ENCODE measurements at places on chromosomes 1 and 21.
A peak's percentile ranks its signal among the peaks of the same experiment; 100 is the strongest.

DNA sequence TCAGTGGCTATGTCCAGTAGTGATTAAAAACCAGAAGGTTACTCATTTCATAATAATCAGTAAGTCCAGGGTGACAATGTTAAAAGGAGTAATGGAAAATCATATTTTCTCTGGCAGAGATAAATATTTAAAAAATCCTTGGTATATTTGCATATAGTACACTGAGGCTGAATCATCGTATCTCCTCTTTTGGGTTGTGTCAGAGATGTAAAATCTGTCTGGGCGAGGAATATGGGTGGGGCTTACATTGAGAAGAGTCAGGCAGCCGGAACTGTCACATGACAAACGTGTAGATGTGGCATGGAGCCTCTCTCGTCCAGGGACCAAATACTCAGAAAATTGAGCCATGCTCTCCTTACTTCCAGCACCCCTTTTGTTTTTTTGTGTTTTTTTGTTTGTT lies 120.9 kb downstream of the FMN2 start:
- peak; percentile 35 for DNase-seq

- no peak for DNase-seq
Measured at GRCh38 chr1:180888870-180889269, 23.8 kb upstream of the KIAA1614 start.

DNA sequence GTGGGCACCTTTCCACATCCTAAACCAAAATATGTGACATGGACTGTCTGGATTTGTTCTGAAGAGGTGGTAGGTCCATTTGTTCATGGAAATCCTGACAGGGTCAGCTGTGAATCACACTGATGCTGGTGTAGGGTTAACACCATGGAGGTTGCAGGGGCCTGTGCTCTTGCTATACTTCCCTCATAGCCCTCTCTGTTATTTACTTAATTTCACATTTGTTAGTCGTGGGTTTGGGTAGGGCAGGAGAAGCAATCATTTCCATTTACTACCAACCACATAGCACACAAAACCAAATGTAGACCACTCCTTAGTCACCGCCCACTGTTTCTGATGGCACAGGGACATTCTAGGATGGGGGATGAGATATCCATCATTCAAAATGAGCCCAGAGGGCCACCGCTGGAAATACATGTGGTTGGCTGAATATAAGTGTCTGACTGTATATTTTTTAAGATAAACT lies 61.8 kb upstream of the POU2F1 start:
- DNase-seq = no peak

- DNase-seq = no peak
Measured at GRCh38 chr1:5554111-5554510, 438.1 kb downstream of the NPHP4 start.

GRCh38 chr1:47575855-47576757 lies 138.3 kb downstream of the FOXD2 start:
- peak; percentile 78 for DNase-seq

GRCh38 chr1:186330758-186331157 lies 44.3 kb downstream of the TPR start:
- no peak for DNase-seq

GRCh38 chr1:244445320-244446181 lies 6.2 kb downstream of the ADSS2 start:
- DNase-seq = peak; percentile 22

DNA sequence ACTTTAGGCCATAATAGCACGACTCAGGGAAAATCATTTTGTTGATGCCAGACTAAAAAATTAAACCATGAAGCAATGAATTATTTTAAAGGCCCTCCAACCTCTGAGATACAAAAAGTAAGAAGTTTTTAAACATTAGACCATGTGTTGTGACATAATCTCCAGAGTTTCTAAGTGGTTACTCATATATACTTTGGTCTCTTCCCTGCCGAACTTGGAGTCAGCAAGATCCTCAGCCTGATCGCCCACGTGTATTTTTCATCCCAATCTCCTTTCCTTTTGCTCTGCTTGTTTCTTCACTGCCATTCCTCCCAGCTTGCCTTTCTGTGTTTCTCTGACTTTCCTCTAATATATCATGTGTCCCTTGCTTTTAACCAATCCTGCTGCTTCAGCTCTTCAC lies 3.8 kb downstream of the ARV1 start:
- DNase-seq = peak; percentile 63

- no peak for DNase-seq
Measured at GRCh38 chr1:56644919-56645676, at the start of gene PRKAA2. PRKAA2 (plus strand) TSS chr1:56645314; CDS start chr1:56645388, 74 bp downstream.

GRCh38 chr1:65688848-65689247 lies 103.8 kb upstream of the PDE4B start:
- DNase-seq = no peak

DNA sequence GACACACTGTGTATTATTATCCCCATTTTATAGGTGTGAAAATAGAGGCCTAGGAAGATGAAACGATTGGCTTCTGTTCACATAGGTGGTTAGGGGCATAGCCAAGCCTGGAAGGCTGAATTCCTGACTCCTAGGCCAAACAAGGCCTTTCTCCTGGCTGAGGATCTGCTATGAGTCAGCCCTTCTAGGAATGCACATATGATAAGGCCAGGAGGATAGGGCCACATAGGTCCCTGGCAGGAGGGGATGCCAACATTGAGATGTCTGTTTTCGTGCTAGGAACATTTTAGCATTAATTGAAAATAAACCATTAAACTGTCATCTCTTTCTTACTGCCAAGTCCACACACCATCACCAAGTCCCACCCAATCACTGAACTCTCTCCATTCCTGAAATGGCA lies 9.2 kb downstream of the CSMD2 start:
- no peak for DNase-seq

- DNase-seq = peak; percentile 41
Measured at GRCh38 chr1:226723657-226724532, 15.2 kb downstream of the ITPKB start.

GRCh38 chr1:115782571-115783281 lies 14.2 kb upstream of the CASQ2 start:
- DNase-seq = peak; percentile 92

DNA sequence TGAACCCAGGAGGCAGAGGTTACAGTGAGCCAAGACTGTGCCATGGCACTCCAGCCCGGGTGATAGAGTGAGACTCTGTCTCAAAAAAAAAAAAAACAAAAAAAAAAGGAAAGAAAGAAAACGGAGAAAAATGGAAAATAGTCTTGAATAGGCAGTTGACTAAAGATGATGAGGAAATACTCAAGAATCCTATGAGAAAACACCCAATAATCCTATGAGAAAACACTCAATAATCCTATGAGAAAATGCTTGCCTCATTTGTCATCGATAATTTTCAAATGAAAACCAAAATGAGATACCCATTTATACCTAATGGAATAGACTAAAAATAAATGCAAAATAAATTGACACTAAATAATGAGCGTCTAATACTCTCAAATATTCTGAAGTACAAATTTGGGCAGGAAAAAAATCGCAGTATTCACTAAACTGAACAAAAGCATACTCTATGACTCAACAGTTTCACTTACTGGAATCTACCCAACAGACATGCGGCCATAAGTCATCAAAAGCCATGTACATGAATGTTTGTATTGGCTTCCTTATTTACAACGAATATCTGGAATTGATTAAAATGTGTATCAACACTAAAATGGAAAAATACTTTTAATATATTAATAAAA lies 733.9 kb upstream of the CHRM3 start:
- DNase-seq = peak; percentile 82

- DNase-seq = peak; percentile 62
Measured at GRCh38 chr1:42822800-42823392, 5.7 kb upstream of the SVBP start.

DNA sequence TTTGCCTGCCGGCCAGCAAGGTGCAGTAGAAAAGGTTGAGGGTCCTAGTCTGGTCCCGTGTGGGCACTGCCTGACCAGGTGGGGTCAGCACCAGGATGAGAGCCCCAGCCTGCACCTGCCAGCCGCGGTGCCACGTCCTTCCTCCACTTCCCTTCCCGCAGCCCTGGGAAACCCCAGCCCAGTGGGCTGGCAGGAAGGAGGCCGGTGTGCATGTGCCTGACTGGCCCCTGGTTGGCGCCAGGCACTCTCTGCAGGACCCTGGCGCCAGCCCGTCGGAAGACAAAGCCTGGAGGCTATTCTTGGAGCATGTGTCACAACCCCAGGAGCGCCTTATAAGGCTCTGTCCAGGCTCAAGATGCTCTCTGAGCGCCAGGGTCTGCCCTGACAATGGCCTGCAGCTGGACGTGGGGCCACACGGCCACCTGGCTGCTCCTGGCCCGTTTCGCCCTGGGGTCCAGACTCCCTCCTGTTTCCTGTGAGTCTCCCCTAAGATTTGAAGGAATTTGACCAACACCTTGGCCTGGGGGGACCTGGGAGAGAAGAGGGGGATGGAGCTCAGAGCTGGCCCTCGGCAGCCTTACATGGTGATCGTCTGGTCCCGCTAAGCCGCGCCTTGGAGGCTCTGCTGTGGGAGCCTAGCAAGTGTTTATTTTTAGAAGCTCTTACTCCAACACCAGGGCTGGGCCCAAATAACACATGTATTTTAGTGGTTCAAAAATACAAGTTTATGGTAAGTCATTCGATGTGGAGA lies 31.9 kb upstream of the POFUT2 start:
- peak; percentile 43 for DNase-seq

DNA sequence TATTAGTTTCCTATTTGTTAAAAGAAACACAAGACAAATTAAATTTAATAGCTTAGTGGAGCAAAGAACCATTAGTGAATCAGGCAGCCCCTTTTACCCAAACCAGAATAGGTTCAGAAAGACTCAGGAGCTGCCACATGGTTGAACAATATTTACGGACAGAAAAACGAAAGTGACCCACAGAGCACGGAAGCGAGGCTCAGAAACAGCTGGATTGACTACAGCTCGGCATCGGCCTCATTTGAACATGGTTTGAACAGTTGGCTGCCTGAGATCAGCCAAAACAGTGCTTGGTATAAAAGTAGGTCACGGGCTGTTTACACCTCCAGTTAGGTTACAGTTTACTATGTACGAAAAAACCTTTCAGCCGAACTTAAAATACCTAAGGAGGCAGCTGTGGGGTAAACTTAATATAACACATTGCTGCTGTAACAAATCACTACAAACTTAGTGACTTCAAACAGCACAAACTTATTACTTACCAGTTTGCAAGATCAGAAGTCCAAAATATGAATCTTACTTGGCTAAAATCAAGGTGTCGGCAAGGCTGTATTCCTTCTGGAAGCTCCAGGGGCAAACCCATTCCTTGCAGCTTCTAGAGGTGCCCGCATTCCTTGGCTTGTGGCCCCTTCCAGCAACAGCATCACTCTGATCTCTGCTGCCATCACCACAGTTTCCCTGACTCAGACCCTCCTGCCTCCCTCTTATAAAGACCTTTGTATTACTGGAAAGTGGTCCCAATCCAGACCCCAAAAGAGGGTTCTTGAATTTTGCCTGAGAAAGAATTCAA lies 11.8 kb downstream of the PADI4 start:
- no peak for DNase-seq

- no peak for DNase-seq
Measured at GRCh38 chr1:213585402-213585801, 402.4 kb upstream of the PROX1 start.

DNA sequence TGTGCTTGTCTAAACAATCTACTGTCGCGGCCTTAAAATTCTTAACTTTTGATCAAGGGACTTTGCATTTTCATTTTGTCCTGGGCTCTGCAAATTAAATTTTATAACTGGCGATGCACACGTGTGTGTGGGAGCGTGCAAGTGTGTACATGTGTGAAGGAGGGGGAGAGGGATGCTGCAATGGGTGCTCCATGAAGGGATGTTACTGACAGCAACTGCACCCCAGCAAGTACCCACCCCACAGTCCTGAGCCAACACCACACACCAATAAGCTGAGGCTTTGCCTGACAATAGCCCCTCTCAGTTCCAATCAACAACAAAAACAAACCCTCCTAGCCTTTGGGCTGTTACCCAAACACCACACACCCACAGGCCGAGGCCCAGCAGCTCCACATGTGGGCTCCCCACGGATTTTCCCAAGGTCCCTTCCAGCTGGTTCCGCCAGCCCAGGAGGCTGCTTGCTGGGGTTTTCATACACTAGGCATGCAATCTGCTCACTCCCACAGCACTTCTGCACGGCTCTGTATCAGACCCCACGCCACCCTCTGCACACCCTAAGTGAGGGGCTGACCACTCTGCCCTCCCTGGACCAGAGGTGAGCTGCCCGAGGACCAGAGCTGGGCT lies 32.8 kb upstream of the IFFO2 start:
- no peak for DNase-seq

DNA sequence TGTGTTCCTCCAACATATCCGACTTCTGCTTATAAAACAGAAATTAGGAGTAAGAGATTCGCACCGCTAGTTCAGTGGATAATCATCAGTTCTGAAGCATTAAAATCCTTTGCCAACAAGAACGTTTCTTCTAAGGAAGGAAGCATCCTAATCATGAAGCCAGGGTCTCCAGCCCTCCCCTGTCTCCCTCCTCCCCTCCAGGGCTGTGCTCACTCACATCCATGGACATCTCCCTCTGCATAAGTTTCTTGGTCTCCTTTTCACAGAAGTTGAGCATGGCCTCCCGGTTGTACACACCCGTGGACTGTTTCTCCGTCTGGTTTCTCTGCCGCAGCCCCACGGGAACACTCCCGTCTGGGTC lies 505 bp downstream of the LMOD1 start:
- no peak for DNase-seq

- DNase-seq = no peak
Measured at GRCh38 chr1:184882957-184883815, 91.1 kb downstream of the NIBAN1 start.

GRCh38 chr1:94883691-94884090 lies 43.2 kb downstream of the CNN3 start:
- DNase-seq = peak; percentile 33

- DNase-seq = no peak
Measured at GRCh38 chr1:182351790-182352364, 39.7 kb downstream of the GLUL start.

GRCh38 chr21:14513804-14514203 lies 32.3 kb downstream of the SAMSN1 start:
- DNase-seq = no peak

DNA sequence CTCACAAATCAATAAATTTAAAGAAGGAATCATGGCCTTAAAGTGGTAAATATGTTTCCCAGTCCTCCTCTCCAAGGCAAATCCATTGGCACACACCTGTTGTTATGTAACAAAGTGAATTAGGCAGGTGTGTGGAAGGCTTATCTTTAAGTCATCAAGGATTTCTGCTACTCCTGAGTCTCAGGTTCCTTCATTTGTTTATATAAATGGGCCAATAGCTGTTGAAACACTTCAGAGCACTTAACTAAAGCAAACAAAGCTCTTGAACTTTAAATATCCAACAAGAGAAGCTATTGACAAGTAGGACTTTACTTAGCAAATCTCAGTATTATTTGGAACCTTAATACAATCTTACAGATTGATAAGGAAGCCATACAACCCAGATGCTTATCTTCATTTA lies 99.3 kb upstream of the ESRRG start:
- no peak for DNase-seq

DNA sequence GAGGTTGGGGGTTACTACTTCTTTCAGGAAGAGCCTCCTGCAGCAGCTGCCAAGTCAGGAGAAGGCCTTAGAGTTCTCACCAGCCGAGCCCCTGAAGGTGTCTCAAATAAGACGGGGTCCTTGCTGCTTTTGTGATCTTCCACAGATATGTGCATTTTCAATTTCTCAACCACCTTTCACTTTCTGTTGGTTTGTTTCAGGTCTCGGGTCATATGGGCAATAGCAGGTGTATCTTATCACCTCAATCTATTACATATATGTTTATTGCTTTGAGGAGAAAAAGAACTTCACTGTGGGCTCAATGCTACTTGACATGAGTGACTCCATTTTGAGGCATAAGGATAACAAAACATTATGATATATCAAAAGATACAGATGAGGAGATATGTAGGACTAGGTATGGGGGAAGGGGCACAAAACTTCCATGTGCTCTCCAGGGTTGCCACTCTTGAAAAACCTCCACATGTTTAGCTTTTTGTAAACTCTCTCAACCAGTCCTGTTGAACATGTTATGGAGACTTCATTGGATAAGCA lies 1171.4 kb upstream of the ADGRL2 start:
- DNase-seq = no peak

GRCh38 chr1:168362991-168363390 lies 82.3 kb downstream of the TBX19 start:
- no peak for DNase-seq
